ENCODE measurements at places on chromosomes 2 and 18. TPM values are rescaled to one million over a fixed set of nuclear protein-coding genes. Genes with fewer than 3 reads are reported as not detected.

The UPP2 gene
- not detected for total RNA-seq

The GKN1 gene
- not detected for total RNA-seq

The TUBA3E gene
- not detected for total RNA-seq

GRCh38 chr2:85698880-85699254, 4.7 kb downstream of the GNLY start:
- DNase-seq = no peak

GRCh38 chr2:104836841-104837240, 17.1 kb upstream of the POU3F3 start:
- DNase-seq = no peak

DNA sequence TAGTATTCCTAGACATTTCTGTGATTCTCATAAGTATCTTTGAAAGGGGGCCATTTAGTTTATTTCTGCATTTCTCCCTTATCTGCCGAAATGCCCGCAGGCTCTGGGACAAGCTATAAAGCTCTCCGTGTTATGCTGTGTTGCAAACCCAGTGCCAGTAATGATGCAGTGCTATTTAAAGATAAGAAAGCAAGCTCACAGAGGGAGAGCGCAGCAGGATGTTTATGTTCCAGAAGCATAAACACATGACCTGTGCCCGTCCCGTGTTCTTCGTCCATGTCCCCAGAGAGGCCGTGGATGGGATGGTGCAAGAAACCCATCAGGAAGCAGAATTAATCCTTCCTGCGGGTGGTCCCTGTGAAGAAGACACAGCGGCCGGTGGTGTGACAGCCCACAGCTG, 99.4 kb downstream of the NEDD4L start:
- DNase-seq = no peak

Data from body of pancreas (tissue), 4 donors.